ENCODE measurements at places on chromosomes 2 and 18.

DNA sequence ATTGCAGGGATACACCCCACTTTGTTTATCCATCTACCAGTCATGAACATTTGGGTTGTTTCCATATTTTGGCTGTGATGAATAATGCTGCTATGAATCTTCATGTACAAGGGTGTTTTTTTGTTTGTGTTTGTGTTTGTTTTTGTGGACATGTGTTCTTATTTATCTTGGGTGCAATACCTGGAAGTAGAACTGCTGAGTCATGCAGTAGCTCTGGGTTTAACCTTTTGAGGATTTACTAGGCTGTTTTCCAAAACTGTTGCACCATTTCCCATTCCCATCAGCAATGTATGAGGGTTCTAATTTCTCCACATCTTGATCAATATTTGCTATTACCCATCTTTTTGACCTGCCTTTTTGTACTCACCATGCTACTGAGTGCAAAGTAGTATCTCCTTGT is 140.0 kb upstream of the CYP1B1 start:
- no peak for DNase-seq

DNA sequence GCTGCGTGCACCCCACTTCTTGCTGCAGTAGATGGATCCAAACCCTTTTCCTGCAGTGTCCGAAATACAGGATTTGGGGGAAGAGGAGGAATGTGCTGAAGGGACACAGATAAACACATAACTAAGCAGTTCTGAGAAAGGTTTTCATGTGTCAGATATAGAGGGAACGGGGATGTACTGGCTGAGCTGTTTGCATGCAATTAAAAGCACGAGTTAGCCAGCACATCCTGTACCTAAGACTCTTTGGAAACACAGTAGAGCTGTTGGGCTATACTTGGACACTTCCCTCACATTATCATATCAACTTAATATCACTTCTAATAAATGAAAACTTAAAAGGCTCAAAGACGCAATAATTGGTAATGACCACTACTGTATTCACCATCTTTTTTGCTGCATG is 377.4 kb downstream of the XIRP2 start:
- DNase-seq: no peak

DNA sequence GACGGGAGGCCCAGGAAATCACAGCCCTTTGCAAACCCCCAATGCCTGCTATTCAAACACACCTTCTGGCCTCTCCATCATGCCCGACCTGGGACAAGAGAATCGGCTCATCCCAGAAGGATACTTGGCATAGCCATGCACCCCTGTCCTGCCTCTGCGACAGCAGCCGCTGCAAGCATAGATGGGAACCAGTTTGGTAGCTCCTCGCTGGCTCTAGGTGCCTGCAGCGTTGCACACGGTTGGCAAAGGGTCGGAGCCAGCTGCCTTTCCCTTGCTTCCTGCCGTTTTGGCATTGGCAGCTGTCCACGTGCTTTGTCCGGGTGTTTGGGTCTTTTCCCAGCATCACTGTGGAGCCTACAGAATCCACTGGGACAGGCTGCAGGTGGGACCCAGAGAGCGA is 76.9 kb downstream of the TWIST2 start:
- no peak for DNase-seq

DNA sequence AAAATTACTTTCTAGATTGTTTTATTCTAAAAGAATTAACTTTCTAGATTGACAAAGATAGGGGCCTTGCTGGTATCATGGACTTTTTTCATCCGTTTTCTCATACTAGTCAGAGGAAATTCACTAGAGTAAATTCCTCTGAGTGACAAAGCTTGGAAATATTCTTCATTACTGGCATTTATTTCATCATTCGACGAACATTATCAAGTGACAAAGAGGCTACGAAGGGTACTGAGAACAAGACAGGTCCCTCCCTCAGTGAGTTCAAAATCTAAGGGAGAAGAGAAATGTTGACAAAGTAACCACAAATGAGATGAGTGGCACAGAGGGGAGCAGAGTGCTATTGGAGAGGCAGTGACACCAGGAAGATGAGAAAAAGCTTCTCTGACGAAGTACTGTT is 4.3 kb downstream of the EPG5 start:
- no peak for DNase-seq

GRCh38 chr2:172639823-172640222 is 83.9 kb downstream of the PDK1 start:
- no peak for DNase-seq

- DNase-seq: no peak
Observed at GRCh38 chr2:214765180-214765579, 44.3 kb downstream of the BARD1 start.

DNA sequence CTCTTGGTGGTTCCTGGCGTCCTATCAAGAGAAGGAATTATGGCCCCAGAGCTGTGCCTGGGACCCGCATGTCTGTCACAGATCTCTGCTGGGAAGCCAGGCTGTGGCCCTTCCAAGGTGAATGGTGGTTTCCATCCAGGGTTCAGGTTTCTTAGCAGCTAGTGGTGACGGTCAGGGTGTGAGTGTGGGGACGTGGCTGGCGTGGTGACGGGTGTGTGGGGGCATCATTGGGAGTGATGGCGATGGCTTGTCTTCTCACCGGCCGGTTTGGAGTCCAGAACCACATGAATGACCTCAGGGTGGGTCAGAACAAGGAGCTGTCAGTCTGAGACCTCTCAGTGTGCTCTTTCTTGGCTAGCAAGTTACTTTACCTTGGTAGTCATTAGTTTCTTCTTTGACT is 52.6 kb downstream of the AGAP1 start:
- DNase-seq: no peak

GRCh38 chr2:85662899-85663593 is 5.0 kb downstream of the SFTPB start:
- DNase-seq: no peak

Measured in NCI-H2029 treated with DMSO at 0.1 percent for 48 hours (cell line).